ENCODE measurements at places on chromosomes 7 and 10.
A peak's percentile ranks its signal among the peaks of the same experiment; 100 is the strongest.

- DNase-seq = no peak
These were observed 121.1 kb upstream of the ZEB1 start for GRCh38 chr10:31197886-31198285.

DNA sequence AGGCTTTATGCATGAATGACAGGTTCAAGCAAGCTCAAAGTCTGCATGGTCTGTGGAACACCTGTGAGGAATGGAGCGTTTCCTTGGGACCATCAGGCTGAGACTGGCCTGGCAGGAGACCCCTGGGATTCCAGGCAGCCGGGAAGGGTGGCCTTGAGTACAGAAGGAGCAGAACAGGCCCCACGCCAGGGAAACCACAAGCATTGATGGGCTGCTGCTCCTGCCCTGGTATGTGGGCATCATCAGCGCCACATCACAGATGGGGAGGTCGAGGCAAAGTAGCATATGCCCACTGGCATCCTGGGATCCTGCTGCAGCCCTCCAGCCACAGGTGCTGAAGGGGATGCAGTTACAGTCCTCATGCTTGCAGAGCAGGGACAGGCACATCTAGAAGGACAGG lies 40.9 kb downstream of the ANTXRL start:
- DNase-seq = no peak

GRCh38 chr7:106770191-106770590 lies 94.9 kb upstream of the PIK3CG start:
- DNase-seq = no peak

GRCh38 chr7:730501-731439 lies 3.7 kb upstream of the PRKAR1B start:
- DNase-seq = no peak

- DNase-seq = no peak
These were observed 132.2 kb downstream of the PRKG1 start for GRCh38 chr10:51206500-51206899.

DNA sequence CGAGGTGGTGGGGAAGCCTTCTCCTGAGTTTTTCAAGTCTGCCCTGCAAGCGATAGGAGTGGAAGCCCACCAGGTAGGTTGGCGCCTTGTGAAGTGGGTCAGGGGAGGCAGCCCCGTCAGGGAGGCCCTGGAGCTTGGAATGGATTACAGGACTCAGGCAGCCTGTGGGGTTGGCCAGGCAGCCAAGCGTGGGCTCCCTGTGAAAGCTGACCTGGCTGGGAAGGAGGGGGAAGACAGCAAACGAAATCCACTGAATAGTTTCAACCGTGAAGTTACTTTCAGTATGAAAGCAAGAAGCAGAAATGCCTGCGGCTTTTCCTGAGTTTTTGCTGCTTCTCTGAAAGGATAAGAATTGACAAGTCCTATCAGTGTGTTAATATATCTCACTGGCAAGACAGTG lies 36.4 kb downstream of the LHPP start:
- DNase-seq = no peak

DNA sequence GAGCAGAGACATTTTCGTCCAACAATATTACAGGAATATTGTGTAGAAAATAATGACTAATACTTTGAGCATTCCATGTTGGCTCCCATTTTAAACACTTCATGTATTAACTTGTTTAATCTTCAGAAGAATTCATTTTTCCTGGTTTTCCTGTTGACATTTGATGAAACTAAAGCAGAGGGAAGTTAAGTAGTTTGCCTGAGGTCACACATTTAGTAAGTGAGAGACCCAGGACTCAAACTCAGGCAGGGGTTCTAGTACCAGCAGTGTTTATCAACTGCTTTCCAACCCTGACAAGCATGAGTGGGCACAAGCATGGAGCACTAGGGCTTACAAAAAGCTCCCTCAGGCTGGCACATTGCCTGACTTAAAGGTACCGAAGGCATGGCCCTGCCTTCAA lies 719.1 kb downstream of the AUTS2 start:
- no peak for DNase-seq

GRCh38 chr10:8455181-8455580 lies 400.7 kb downstream of the GATA3 start:
- no peak for DNase-seq

DNA sequence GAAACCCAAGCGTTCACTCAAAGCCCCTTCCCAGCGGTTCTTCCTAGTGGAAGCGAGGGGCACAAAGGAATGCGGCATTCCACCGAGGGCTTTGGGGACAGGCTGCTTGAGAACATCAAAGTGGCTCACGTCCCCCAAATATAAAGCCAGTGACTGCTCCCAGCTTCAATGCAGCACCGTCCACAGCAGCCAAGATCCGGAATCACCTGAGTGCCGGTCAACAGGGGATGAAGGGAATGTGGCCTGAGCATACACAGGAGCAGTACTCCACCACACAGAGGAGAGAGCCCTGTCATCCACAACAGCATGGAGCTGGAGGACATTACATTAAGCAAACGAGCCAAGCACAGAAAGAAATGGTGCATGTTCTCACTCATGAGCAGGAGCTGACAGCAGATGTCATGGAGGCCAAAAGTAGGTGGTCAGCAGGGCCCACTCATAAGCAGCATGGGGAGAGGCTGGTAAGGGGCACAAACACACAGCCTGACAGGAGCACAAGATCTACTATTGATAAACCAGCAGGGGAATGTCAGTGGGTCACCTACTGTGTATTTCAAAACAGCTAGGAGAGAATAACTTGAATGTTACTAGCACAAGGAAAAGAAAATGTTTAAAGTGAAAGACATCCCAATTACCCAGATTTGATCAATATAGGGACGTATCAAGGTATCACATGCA lies 79.5 kb downstream of the DIP2C start:
- no peak for DNase-seq

GRCh38 chr10:108913300-108913699 lies 1010.0 kb downstream of the XPNPEP1 start:
- DNase-seq = no peak

GRCh38 chr10:30557884-30558283 lies 71.7 kb downstream of the LYZL2 start:
- DNase-seq = no peak

DNA sequence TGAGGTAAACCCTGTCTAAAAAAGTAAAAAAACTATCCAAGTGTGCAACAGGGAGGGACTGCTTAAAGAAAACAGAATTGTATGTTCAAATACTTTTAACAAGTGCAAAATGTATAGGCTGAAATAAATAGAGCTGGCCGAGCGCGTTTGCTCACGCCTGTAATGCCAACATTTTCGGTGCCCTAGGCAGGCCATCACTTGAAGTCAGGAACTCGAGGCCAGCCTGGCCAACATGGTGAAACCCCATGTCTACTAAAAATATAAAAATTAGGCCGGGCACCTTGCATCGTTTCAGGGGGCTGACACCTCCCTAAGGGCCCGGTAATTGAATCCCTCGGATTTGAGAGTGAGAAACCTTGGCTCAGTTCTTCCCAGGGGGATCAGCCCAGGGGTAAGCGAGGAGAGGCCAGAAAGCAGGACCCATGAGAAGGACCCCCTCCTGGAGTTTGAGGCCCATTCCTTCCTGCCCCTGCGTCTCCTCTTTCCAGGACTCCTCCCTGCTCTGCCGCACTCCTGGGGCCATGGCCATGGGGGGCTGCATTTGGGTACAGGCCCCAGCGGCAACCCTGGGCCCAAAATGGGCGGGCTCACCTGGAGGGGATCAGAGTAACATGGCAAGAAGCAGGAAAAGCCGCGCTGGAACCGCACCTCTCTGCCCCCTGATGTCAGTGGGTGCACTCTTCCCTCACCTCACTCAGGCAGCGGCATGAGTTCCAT lies 75.5 kb upstream of the TMEM248 start:
- DNase-seq = no peak

GRCh38 chr10:117221156-117221711 lies 19.7 kb upstream of the SLC18A2 start:
- DNase-seq = no peak

- DNase-seq = no peak
These were observed 23.0 kb downstream of the BZW2 start for GRCh38 chr7:16668978-16669377.

DNA sequence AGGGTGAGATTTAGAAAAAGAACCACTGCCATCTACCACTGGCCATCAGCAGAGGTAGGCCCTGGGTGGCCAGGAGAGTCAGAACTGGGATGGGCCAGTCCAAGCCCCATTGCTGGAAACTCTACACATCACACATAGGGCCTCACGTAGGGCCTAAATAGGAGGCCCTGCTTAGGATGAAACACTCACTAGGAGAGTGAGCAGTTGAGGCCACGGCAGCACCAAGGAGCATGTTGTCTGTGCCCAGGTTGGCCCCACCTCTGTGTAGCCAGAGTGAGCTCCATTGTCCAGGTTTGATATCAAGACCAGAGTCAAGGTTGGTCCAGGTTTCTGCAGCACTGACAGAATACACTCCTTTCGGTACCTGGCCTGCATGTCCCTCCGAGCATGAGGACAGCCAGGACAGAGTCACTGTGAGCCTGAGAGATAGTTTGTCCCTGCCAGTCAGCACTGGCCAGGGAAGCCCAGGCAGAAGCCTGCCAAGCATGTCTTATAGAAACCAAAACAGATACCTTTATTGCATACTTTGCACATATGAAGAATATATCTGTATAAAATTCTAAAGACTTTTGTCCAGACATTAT lies 77.9 kb upstream of the CAMK2B start:
- no peak for DNase-seq

DNA sequence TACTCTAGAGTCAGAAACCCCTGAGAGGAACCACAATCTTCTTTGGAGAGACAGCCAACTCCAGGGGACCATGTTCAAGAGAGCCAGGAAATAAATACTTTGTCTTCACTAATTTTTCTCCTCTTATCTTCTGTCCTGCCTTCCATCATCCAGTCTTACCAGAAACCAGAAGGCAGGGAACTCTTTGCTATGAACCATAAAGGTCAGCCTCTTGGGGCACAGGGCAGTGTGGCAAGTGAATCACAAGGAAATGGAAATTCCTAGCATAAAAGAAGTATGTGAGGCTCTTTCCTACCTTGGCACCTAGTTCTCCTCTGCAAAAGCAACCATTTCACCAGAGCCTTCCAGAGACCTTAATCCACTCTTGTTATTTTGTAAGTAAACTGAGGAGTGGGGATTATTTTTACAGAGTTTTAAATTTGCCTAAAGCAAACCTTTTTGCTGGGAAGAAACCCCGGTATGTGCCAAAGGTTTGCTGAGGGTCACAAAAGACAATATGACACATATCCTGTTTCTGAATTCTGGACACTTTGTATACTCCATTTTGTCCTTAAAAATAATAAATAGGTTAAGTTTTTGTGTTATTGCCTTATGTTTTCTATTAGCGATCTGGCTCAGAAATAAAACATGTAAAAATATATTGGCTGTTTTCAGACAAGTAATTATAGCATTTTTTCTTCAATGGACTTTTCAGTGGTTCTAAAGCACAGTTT lies 87.1 kb downstream of the ADAM22 start:
- no peak for DNase-seq

GRCh38 chr10:53570221-53570620 lies 797.6 kb upstream of the MBL2 start:
- DNase-seq = no peak

GRCh38 chr10:129038522-129038921 lies 428.5 kb upstream of the MGMT start:
- DNase-seq = no peak

- no peak for DNase-seq
These were observed 113.8 kb downstream of the CDK6 start for GRCh38 chr7:92722541-92722940.

DNA sequence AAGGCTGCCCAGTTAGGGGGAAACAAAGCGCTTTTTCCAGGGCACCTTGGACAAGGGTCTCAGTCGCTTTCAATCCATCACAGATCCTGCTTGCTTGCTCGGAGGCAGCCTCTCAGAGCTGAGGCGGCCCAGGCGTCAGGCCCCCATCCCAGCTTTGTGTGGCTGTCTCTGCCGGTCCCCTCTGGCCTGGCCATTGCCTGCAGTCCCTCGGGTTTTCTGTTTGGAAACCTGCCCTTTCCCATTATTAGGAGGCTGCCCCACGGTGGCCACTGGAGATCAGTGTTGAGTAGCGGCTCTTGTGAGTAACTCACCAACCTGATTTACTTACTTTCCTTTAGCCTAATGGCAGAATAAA lies 216.1 kb downstream of the GLRX3 start:
- DNase-seq = no peak

DNA sequence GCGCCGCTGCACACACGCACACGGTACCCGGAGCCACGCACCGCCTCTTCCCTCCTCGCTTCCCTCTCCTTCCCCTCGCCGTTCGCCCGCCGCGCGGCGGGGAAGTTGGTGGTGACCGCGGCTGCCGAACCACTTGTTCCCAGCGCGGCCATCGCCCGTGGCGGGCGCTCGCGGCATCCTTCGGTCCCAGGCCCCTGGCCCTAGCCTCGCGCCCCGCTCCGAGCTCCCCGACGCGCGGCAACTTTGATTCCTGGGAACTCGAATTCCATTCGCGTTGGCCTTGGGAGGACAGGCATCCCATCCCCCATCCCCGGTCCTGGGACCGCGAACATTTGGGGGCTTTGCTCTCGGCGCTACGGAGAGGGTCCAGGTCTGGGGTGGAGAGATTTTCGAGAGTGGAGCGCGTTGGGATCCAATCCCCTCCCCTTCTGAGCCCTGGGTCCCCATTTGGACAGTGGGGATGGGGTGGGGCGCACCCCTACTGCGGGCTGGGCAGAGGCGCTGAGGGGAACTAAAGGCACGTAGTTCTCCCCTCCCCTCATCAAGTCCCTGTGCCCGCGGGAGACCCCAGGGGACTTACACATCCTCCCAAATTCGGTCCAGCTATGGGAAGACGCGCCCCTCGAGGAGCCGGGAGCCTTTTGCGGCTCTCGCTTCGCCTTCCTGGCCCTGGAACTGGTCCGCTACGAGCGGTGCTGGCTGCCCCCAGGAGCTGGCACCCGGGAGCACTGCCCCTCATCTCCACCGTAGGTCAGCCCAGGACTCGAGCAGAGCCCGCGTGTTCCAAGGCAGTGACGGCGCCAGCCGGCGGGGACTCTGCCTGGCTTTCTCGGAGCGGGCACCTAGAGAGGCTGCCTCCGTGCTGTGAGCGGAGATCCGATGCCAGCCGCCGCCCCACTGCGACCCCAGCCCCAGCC lies 834 bp downstream of the CDH23 start:
- no peak for DNase-seq

DNA sequence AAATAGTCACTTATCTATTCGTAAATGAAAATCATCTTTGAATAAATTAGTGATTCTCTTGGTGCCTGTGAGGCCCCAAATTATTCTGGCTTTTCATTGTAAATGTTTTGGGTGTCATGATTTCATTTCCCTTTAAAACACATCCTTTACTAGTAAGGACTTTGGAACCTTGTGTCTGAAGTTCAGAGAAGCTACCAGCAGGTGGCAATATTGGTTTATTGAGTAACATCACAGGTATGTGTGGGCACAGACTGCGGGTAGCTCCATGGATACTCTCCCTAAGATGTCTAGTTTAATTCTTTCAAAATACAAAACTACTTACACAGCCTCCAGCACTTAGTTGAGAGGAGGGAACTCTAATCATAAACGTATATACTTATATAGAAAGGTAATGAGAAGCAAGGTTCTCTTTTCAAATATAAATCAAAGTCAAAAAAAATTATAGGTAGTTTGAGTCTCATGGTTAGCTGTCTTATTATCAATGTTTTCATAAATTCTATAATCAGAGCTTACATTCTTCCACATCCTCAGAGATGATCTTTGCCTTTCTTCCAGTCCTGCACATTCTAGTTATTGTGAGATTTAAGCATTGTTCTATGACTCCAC lies 449.6 kb downstream of the GRM8 start:
- peak; percentile 39 for DNase-seq

GRCh38 chr10:71836596-71836974 lies 14.5 kb downstream of the PSAP start:
- DNase-seq = no peak
